ENCODE measurements at places on chromosomes 12 and 14.
A peak's percentile ranks its signal among the peaks of the same experiment; 100 is the strongest.

- no peak for DNase-seq
Observed at GRCh38 chr14:67883717-67884116, 64.1 kb downstream of the RAD51B start.

GRCh38 chr14:46571970-46572369 is 79.6 kb downstream of the RPL10L start:
- no peak for DNase-seq

- DNase-seq: peak; percentile 39
Observed at GRCh38 chr14:89922031-89922907, 32.3 kb downstream of the EFCAB11 start.

DNA sequence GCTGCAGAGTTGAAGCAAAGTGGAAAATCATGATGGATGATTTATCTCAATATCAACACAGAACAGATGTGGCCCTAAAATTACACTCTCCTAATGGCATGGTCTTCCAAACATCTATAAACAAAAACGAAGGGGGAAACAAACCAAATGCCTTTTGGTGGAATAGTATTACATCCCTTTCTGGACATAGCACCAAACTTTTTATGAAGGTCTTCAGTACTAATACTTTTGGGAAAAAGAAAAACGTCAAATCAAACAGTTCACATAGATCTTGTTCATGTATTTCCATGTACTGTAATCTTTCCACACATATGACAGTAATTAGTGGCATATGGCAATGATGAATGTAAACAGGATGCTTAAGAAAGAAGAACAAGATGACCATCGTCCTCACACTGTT is 22.9 kb upstream of the ANAPC7 start:
- peak; percentile 35 for DNase-seq

- DNase-seq: no peak
Observed at GRCh38 chr12:66533767-66534166, 145.1 kb downstream of the GRIP1 start.

DNA sequence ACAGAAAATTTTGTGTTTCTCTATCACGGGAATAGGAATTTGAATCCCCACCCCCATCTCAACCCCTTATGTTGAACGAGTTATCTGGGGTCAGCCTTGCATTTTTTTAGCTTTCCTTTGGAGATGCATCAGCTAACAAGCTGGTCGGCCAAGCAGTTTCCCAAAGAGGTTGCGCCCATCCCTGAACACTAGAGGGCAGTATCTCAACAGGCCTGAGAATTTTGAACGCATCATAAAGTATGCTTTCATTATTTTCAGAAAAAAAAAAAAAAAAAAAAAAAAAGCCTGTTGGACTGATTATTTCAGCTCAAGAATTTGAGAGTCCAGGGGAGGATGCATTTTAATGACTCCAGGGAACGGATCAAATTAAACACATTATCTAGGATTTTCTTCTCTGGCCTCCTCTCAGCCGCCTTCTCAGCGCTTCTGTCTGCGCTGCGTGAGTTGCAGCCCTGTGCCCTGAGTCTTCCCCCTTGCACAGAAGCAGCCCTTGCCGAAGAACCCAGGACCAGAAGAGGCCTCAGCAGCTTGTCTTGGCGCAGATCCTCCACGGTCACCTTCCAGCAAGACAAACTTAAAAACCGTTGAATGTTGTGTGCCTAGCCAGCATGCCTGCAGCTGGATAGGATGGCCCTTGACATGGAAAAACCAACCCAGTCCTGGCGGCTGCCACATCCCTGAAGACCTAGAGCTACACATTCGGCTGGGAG is 76.6 kb upstream of the GZMB start:
- DNase-seq: no peak

DNA sequence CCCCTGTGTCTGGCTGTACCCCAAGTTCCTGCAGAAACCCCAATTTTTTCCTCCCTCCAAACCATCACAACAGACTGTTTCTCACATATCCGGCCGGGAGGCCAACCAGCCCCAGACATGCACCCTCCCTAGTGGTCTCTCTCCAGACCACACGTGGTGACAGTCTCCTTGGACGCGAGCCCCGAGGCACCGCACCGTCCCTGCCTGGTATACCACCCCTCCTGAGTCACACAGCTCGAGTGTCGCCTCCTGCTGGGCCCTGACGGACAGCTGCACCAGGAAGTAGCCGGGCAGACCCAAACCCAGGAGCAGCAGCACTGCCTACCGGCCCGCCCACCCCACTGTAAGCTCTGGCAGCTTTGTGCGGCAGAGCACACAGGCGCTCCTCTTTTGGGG is 97.4 kb downstream of the RFLNA start:
- DNase-seq: no peak

DNA sequence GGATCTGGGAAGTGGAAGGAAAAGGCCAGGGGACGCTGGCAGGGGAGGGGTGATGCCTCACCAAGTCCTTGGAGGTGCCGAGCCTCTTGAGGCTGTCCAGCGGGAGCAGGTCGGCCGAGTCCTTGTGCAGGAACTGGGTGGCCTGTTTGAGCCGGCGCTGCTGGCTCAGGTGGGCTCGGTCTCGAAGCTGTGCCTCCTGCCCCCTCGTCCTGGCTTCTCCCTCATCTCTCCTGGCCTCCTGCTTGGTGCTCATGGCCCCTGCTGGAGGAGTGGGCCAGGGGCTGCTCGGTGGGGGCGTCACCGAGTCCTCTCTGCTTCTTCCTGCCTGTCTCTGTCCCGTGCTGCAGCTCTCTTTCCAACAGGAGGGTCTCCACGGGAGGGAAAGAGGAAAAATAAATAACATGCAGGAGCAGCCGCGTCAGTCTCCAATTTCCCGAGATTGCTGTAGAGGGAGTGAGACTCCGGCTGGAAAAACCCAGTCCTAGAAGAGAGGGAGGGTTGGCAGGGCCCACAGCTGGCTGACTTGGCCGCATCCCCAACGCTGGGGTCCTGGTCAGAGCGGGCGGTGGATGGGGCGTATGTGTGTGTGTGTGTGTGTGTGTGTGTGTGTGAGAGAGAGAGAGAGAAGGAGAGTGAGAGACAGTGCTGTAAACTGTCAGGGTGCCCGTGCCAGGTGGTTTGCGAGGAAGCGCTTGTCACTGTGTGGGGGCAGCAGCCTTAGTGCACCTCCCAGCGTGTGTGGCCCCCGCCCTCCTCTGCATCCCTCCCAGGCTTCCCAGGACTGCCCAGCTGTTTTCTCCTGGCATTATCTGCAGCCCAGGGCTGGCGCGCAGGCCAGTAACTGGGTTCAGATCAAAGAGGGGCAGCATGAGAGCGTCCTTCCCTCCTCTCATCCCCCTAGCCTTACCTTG is at the start of gene NRIP2:
TSS of gene NRIP2 (minus strand) at position 455 of the 911 bp plus-strand sequence. CDS start at position 403, 52 bp downstream.
- DNase-seq: no peak

GRCh38 chr12:128116537-128116936 is 150.4 kb upstream of the TMEM132C start:
- no peak for DNase-seq

GRCh38 chr12:16347391-16348298 is at the start of gene MGST1:
MGST1 (plus strand) TSS chr12:16347645; CDS start chr12:16354253, 6,608 bp downstream.
- no peak for DNase-seq

DNA sequence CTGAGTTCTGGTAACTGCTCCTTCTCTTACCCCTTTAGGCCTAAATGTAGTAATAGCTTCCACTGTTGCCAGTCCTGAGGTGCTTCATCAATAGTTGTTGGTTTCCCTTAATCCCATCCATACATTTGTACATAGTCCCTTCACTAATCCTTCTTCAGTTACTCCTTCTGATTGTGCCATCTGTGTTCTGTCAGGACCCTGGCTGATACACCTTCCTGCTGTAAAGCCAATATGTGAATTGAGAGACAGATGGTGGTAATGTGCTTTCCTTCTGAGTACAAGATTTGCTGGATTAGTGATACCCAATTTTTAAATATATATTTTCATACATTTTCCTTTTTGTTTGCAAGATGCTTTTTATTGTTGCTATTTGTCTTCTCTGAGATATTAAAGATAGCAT is 66.4 kb downstream of the OTOGL start:
- no peak for DNase-seq

- no peak for DNase-seq
Observed at GRCh38 chr12:110004598-110004997, 5.4 kb downstream of the ANKRD13A start.

DNA sequence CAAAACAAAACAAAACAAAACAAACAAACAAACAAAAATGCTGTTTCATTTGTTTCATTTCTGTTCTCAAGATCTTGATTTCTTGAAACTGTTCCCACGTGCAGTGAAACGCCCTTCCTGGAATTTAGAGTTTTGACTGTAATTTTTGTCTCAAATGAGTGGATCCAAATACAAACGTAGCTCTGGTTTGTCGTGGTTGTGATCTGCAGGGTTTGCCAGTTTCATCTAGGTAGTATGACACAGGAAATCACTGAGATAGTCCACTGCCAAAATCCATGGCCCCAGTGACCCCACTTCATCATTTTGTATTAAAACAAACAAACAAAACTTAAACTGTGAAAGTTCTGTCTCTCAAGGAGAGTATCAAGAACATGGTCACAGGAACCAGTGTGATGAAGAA is 838.6 kb downstream of the BCL11B start:
- DNase-seq: no peak

DNA sequence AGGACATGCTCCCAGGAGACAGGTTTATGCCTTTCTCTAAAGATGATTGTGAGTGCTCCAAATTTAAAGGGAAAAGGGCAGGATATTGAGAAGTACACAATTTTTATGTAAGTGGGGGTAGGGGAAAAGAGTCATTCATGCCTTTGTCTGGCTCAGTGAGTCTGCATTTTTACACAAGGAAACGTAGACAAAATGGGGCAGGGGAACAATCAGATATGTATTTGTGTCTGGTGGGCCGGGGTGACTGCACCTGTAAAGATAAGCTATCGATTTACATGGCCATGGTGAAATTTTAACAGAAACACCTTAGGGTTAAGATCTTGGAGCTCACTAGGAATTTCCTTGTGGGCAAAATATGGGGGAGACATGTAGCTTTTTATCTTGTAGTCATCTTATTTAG is 123.6 kb downstream of the VRK1 start:
- no peak for DNase-seq

DNA sequence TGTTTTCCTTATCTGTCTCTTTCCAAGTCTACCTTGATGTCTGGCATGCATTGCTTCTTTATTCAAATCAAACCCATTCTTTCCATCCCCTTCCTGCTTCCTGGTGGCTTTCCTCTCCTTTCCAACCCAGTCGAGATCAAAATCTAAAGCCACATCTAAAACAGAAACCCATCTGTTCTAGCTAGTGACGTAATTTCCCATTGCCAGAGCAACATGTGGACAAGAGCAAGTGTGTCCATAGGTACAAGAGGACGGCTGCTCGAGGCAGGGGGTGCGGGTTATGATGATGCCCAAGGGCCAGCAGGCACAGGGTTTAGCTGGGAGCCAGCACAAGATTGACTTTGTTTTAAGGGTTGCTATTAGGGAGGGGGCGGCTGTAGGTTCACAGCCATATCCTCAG is 7.0 kb downstream of the KRT80 start:
- no peak for DNase-seq

- no peak for DNase-seq
Observed at GRCh38 chr12:127680516-127680915, 586.5 kb upstream of the TMEM132C start.

GRCh38 chr14:94029265-94029664 is 3.1 kb downstream of the OTUB2 start:
- DNase-seq: no peak

DNA sequence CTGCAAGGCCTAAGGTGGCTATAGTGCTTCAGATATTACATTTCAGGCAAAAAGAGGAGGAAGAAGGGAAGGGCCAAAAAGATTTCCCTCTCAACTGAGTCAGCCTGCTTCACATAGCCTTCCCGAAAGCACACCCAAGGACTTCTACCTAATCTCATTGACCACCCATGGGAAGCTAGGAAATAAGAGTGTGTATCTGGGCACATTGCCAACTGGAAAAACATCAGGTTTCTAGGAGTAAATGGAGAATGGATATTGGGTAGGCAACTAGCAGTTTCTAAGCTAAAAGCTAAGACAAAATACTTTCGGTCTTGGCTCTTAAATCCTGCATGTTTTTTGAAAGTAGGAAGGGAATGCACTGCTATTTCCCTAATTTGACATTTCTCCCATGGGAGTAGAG is 221.7 kb upstream of the GRIP1 start:
- DNase-seq: no peak

GRCh38 chr14:106876711-106877110 is 1350.3 kb downstream of the TMEM121 start:
- no peak for DNase-seq

DNA sequence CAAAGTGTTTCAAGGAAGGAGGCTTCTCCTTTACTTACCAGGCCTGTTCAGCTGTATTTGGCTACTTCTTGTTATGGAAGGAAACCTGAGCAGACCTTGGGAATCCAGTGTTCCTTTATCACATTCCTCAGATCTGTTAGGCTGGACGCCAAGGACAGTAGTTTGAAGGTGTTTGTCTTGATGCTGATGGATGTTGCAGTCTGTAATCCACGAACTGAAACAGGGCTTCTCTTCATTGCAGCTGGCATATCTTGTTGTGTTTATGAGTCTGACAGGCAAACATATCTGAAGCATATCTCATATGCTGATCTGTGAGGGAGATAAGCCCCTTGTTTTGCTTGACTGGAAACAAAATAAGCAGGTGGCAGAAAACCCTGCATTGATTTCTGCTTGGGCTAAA is 904.3 kb downstream of the NRXN3 start:
- DNase-seq: no peak
